ENCODE measurements at places on chromosomes 2 and 18. TPM values are rescaled to one million over a fixed set of nuclear protein-coding genes. Genes with fewer than 3 reads are reported as not detected.

HSPD1 gene
- total RNA-seq: 210 TPM

NRP2 gene
- 67.8 TPM for total RNA-seq

LONRF2 gene
- total RNA-seq: 90.7 TPM

UGT1A6 gene
- not detected for total RNA-seq

LIMS2 gene
- 4.4 TPM for total RNA-seq

REG3G gene
- not detected for total RNA-seq

ABCG8 gene
- total RNA-seq: 1.2 TPM

NCOA1 gene
- 124 TPM for total RNA-seq

CNRIP1 gene
- total RNA-seq: 80.5 TPM

C2orf80 gene
- total RNA-seq: 38.1 TPM

MTIF2 gene
- 27.9 TPM for total RNA-seq

ST8SIA5 gene
- total RNA-seq: 7.8 TPM

NAT8 gene
- total RNA-seq: not detected

COL4A4 gene
- 2.1 TPM for total RNA-seq

HDHD2 gene
- 44.5 TPM for total RNA-seq

GAREM1 gene
- 15.2 TPM for total RNA-seq

GPAT2 gene
- 2.3 TPM for total RNA-seq

IL36B gene
- total RNA-seq: not detected

ATP6V1C2 gene
- 0.23 TPM for total RNA-seq

ANO7 gene
- 0.46 TPM for total RNA-seq

FRZB gene
- total RNA-seq: 5.5 TPM

CRYGC gene
- total RNA-seq: not detected

All from diencephalon (tissue), 1 donor.